Nucleus accumbens (tissue), 56 donors: ENCODE measurements at places on chromosomes 2 and 18.

GRCh38 chr2:238039985-238040384 is 20.8 kb upstream of the SCLY start:
- DNase-seq = no peak

GRCh38 chr2:161975062-161975812 is 98.8 kb downstream of the DPP4 start:
- no peak for DNase-seq

- DNase-seq = no peak
These were observed 18.5 kb downstream of the CCDC88A start for GRCh38 chr2:55401124-55401523.

GRCh38 chr2:234427081-234428061 is 69.5 kb downstream of the ARL4C start:
- DNase-seq = no peak

- DNase-seq = no peak
These were observed at the start of gene UGT1A9 for GRCh38 chr2:233671290-233672161. Gene UGT1A9, plus strand, starts transcription at chr2:233671898. Its CDS starts 37 bp downstream, at chr2:233671935.

- DNase-seq = peak; percentile 2
These were observed 55.5 kb downstream of the PIGN start for GRCh38 chr18:62131301-62131909.

GRCh38 chr2:127479219-127479825 is 47.0 kb downstream of the IWS1 start:
- DNase-seq = no peak

DNA sequence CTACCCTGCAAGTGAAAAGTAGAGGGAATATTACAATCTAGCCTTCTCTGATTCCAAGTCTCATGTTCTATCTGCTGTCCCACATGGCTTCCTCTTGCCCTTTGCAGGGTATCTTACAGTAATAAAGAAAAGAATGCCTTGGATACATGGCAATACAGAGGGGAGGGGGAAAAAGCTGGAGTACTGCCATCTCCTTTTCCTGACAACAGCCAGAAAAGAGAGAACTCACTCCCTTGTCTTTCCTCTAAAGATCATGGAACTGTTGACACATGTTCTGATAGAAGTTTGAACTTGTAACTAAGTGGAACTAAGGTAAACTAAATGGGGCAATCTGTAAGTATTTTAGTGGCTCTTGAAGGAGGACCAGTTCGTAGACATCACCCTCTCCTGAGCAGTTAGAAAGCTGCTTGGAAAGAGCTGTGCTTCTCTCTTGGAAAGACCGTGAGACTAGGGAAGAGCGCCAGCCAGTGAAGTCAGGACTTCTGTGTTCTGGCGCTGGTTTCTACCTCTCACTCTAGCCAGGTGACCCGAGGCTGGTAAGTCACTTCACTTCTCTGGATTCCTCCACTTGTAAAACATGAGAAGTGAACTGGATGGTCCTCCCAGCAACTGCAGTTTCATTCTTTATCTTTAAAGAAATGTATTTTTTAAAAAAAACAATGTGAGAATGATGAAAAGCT is 242.3 kb upstream of the FOSL2 start:
- no peak for DNase-seq
